A549 (cell line): ENCODE measurements at places on chromosomes 6 and 20. TPM values are rescaled to one million over a fixed set of nuclear protein-coding genes. Genes with fewer than 3 reads are reported as not detected.
A peak's percentile ranks its signal among the peaks of the same experiment; 100 is the strongest.

- peak; percentile 64 for DNase-seq
Measured at GRCh38 chr6:26118999-26119398, 31.8 kb downstream of the HFE start.

GRCh38 chr20:63580796-63581461 is 6.9 kb upstream of the HELZ2 start:
- peak; percentile 42 for DNase-seq

GRCh38 chr20:23094213-23094896 is 8.2 kb upstream of the CD93 start:
- DNase-seq, result no peak

- DNase-seq, result no peak
Measured at GRCh38 chr6:45822246-45822812, 193.3 kb downstream of the CLIC5 start.

DNA sequence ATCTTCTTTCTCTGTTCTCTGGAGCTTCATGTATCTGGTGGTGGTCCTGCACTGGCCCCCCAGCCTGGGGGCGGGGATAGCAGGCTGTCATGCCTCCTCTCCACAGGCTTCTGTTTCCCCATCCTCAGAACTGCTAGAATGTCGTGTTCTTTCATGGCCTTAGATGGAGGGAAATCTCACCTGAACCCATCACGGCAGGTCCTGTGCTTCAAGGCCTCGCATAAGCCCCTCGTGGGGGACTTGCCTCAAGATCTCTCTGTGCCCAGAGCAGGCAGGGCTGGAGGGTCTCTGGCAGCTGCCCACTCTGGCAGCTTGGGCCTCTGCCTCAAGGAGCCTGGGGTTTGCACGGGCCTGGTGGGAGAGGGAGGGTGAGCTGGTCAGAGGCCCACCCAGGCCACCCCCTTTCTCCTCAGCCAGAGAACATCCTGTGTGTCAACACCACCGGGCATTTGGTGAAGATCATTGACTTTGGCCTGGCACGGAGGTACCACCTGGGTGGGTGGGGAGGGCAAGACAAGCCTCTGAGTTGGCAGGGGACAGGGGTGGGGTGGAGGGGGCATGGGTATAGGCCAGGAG is 11.3 kb downstream of the MYLK2 start:
- DNase-seq, result no peak

GRCh38 chr20:50310673-50311051 is 120.0 kb downstream of the CEBPB start:
- no peak for DNase-seq

- DNase-seq, result peak; percentile 47
Measured at GRCh38 chr6:113909224-113909856, 52.2 kb downstream of the MARCKS start.

DNA sequence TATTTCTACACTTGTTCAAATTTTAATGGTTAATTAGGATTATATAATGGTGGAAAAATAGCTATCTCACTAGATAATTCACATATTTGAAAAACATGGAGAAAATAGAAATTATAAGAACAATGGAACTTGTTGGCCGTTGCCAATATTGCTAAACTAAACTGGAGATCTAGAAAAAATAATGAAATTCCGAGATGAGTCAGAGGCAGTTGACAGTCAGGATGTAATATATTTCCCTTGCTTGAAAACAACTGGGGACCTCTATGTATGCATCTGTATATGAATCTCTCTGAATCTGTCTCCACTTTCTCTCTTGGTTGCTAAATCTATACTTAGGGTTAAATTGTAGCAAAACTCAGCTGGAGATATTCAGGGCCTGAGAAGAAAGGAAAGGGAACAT is 1108.2 kb upstream of the GJE1 start:
- DNase-seq, result no peak

DNA sequence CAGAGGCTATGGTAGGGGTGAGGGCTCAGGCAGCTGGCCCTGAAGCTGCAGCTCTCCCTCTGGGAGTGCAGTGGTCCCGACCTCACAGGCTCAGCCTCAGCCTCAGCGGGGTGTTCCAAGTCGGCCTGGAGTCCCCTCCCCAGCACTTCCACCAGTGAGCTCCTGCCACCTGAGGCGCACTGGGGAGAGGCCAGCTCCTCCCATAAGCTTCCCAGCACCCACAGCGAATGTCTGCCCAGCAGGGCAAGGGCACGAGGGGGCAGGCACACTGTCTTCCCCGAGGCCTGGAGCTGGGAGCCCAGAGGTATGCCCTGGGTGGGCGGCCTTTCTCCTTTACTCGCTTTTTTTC is 53.2 kb upstream of the SLCO4A1 start:
- no peak for DNase-seq

- DNase-seq, result no peak
Measured at GRCh38 chr6:56357616-56358373, 110.4 kb upstream of the COL21A1 start.

- no peak for DNase-seq
Measured at GRCh38 chr6:147381712-147382111, 126.8 kb upstream of the SAMD5 start.

DNA sequence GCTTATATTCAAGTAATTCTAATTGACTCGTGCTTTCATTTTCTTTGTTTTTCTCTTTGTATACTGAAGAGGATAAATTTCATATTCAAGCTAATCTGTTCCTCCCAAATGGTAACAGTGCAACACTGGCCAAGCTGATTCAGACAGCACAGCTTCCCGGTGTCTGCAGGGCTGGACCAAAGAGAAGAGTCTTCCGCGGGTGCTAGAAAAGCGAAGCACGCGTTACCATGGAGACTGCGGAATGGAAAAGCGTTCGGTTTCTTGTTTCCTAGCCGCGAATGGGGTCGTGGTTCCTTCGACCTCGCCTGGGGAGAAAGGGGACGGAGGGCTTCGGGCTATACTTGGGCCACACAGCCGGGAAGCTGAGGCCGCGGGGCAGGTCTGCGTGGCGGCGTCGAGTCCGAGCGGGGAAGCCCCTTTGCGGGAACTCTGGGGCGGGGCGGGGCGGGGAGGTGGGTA is 6.2 kb upstream of the ZNF311 start:
- DNase-seq, result peak; percentile 35

DNA sequence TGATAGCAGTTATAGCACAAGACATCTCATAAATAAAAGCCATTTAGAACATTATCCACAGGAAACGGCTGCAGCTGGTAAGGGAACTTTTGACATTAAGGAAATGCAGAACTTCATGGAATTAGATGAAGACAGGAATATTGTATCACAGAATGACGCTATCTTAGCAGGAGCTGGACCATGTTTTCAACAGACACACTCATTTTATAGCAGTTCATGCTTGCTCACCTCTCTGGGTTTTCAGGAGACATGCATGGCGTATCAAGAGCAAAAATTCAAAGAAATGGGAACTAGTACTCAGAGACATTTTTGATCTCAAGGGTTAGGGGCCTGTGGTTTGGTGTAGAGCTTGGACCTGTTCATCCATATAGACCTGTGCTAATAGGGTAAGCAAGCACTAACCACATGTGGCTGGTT is 125.0 kb downstream of the FYN start:
- no peak for DNase-seq

DNA sequence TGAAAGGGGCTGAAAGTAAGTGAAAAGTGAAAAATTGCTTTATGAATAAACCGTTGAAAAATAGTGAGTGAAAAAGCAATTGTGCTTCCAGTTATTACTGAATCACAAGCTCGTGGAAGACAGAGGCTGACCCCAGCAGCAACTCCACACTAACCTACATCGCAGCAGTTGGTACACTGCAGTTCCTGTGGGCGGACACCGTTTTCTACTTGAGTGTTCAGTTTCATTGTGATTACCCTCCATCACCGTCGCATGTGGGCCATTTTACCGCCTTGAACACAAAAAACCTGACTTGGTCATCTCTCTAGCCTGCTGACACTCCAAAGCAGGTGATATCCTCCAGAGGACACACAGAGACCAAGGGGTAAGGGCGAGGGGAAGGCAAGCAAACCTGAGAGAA is 28.4 kb downstream of the PRDM1 start:
- no peak for DNase-seq

DNA sequence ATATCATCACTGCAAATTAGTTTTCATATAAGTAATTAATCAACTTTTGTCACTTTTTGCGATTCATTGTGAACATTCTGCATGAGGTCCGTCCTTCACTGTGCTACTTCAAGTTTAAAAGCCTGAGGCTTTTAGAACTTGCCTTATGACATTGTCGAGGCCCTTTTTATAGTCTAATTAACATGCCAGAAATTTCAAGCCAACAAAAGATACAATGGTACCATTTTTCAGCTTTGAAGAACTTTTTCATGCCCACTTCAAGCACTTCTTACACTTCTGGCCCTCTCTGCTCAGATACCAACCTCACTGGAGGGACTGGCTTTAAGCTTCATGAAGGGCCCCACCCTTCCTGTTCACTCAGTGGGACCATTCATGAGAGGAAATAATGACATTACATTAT is 323.1 kb downstream of the TPBG start:
- no peak for DNase-seq

DNA sequence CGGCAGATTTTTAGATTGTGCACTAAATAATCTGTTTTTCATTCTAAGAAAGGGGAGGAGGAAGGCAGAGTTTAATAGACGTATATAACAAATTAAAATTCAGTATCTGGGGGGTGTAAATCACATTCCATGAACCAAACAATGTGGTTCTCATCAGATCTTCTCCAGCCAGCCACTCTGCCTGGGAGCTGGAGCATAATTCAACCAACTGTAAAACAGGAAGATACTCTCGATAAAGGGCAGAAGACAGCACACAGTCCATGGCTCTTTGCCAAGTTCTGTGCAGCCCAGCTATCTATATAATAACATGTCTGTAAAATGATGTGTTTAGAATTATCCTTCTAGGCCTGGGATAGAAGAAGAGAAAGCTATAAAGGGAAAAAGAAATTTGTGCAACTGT is 289.9 kb upstream of the ZFP64 start:
- DNase-seq, result no peak

DNA sequence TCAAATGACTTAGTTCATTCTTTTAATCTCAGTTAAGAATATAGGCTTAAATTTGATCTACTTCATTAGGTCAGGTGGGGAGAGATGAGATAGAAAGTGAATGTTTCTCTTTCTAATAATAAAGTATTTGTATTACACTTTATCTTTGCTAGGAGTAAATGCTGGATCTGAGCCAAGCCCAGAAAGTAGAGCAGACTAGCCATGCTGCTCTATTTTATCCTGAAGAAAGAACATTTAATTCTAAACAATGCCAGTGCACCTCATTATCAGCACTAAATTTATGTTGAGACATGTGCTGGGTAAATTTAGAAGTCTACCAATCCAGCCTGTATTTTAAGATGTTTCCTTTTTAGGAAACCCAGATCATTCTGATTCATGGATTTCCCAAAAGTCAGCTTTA is 43.5 kb downstream of the AKIRIN2 start:
- no peak for DNase-seq

- no peak for DNase-seq
Measured at GRCh38 chr20:49987868-49988690, 5.3 kb downstream of the SNAI1 start.

DNA sequence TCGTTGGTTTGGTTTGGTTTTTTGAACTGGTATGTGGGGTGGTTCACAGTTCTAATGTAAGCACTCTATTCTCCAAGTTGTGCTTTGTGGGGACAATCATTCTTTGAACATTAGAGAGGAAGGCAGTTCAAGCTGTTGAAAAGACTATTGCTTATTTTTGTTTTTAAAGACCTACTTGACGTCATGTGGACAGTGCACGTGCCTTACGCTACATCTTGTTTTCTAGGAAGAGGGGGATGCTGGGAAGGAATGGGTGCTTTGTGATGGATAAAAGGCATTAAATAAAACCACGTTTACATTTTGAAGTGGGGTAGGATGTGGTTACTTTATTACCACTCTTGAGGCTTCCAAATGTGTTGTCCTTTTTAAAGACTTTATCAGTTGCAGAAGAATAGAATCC is 168.0 kb downstream of the ZMYND8 start:
- no peak for DNase-seq

GRCh38 chr6:149855040-149855654 is 9.0 kb downstream of the LRP11 start:
- peak; percentile 45 for DNase-seq

GRCh38 chr6:34317172-34317477 is 68.3 kb upstream of the SMIM29 start:
- no peak for DNase-seq

GRCh38 chr6:154595538-154595937 is 85.1 kb upstream of the CNKSR3 start:
- no peak for DNase-seq

- no peak for DNase-seq
Measured at GRCh38 chr6:49955847-49956246, 8.1 kb downstream of the DEFB114 start.

DNA sequence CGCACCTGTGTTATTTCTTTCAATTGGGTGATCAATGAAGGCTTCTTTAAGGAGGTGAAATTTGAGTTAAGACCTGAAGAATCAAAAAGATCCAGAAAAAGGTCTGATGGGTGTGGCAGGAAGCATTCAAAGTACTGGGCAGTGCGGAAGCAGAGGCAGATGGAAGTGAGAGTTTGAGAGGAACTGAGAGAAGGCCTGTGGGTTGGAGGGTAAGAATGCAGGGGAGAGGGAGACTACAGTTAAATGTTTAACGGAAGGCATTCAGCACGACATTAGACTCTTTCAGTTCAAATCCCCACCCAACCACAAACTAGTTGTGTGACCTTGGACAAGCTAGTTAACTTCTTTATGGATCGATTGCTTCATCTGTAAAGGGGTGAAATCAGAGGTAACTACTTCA is 50.5 kb upstream of the GCM1 start:
- DNase-seq, result no peak

DNA sequence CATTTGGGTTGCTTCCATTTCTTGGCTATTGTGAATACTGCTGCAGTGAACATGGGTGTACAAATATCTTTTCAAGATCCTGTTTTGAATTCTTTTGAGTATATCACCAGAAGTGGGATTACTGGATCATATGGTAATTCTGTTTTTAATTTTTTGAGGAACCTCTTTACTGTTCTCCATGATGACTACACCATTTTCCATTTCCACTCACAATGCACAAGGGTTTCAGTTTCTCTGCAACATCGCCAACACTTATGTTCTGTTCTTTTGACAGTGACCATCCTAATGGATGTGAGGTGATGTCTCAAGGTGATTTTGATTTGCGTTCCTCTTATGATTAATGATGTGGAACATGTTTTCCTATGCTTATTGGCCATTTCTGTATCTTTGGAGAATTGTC is 214.4 kb upstream of the ZFP64 start:
- DNase-seq, result no peak

- DNase-seq, result no peak
Measured at GRCh38 chr6:136108361-136108945, 141.7 kb downstream of the MTFR2 start.

GRCh38 chr20:49610691-49611538 is 43.0 kb upstream of the PTGIS start:
- DNase-seq, result peak; percentile 92

The CST3 gene
- polyA plus RNA-seq, result 229 to 259 TPM (median 238 TPM) in 3 replicates

The WFDC13 gene
- not detected in 3 replicates for polyA plus RNA-seq

The SERPINB6 gene
- 98.5 to 107 TPM (median 104 TPM) in 3 replicates for polyA plus RNA-seq

The MARCKS gene
- 20.2 to 26.3 TPM (median 21.2 TPM) in 3 replicates for polyA plus RNA-seq

The MCHR2 gene
- not detected in 3 replicates for polyA plus RNA-seq

The DAAM2 gene
- polyA plus RNA-seq, result not detected in 3 replicates

The BPI gene
- polyA plus RNA-seq, result not detected in 3 replicates

The FRMD1 gene
- polyA plus RNA-seq, result not detected in 3 replicates

The CD83 gene
- 0.79 to 1.2 TPM (median 0.83 TPM) in 3 replicates for polyA plus RNA-seq

The OOEP gene
- polyA plus RNA-seq, result not detected in 3 replicates

The CLIC5 gene
- not detected in 3 replicates for polyA plus RNA-seq

The GTF2H4 gene
- polyA plus RNA-seq, result 24.1 to 28.6 TPM (median 24.9 TPM) in 3 replicates

The PBOV1 gene
- polyA plus RNA-seq, result not detected in 3 replicates

The PLEKHG1 gene
- polyA plus RNA-seq, result 0.17 to 0.40 TPM (median 0.17 TPM) in 3 replicates

The CPXM1 gene
- not detected in 3 replicates for polyA plus RNA-seq

The MAK gene
- 0.07 to 0.09 TPM (median 0.07 TPM) in 3 replicates for polyA plus RNA-seq

The PSORS1C2 gene
- 0.08 TPM in 1 of 3 replicates, not detected in the others for polyA plus RNA-seq

The APCDD1L gene
- polyA plus RNA-seq, result not detected in 3 replicates

The SPEF1 gene
- 0.89 to 1.4 TPM (median 1.3 TPM) in 3 replicates for polyA plus RNA-seq
